ENCODE measurements at places on chromosomes 2 and 18.

GRCh38 chr18:13452871-13453680 lies 234.5 kb downstream of the LDLRAD4 start:
- DNase-seq = no peak

DNA sequence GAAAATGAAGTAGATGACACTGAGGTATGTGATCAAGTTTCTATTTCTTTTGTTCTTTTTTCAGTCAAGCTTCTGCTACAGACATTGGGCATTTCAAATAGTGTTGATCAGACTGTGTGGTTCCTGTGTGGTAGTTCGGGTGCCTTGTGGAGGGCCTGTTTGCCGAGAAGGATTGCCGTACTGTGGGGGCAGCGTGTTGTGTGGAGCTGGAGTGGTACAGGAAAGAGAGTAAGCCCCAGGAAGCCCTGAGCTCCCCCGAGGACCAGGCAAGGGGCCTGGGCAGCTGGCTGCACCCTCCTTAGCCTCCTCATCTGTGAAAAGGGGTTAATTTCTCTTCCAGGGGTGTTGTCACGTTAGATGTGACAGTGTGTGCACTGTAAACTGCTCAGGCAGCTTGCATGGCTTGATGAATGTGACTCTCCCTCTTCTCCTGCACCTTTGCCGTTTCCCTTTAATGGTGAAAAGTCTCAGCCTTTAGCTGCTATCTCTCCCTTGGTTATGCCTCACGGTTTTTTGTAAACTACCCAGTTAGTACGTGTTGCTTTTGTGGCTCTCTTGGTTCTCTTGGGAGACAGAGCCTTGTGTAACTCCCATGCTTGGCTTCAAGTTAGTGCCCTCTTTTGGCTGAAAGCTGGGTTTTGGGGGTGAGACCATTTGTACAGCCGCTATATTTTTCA lies 19.5 kb downstream of the C2orf74 start:
- no peak for DNase-seq

DNA sequence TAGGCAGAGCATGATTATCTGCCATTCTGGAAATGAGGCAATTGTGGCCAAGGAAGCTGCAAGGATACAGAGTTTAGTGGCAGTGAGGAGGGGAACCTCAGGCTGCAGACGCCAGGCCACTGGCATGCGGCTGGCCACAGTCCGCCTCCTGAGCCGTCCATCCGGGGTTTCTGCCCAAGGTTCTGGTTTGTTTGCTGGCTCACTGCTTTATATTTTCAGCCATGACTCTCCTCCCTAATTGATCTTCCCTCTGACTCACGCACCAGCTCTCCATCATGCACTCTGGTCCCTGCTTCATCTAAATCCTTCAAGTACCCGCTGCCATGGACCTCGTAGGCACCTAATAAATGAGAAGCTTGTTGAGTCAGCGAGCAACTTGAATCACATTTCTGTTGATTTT lies 107.8 kb upstream of the REV1 start:
- no peak for DNase-seq

GRCh38 chr2:23351388-23352141 lies 33.4 kb upstream of the KLHL29 start:
- peak; percentile 1 for DNase-seq

DNA sequence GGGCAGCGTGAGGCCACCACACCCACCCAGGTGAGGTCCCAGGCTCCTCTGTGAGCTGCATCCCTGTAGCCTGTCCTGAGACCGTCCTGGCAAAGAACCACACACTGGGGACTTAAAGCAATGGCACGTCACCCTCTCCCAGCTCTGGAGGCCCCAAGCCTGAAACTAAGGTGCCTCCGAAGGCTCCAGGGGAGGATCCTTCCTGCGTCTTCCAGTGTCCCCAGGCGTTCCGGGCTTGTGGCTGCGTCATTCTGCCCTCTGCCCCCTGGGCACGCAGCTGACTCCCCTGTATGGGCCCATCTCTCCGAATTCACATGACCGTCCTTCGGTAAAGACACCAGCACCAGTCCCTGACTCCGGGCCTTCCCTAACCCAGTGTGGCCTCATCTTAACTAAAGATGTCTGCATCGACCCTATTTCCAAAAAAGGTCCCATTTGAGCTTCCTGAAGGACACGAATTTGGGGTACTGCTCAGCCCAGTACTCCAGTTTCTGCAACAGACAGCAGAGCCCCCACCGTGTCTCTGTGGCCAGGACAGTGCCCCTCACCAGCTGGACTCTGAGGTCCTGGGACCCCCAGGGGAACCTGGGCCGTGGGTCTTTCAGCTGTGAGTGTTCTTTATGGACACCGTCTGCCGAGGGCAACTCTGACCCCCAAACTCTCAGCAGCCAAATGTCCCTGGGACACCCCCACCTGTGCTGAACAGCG lies 75.2 kb upstream of the CTDP1 start:
- no peak for DNase-seq

GRCh38 chr2:233690444-233690843 lies 2.2 kb upstream of the UGT1A6 start:
- DNase-seq = no peak

GRCh38 chr2:208210688-208211451 lies 21.0 kb upstream of the C2orf80 start:
- no peak for DNase-seq

- DNase-seq = no peak
Observed at GRCh38 chr2:190501231-190501630, 33.3 kb downstream of the NEMP2 start.

DNA sequence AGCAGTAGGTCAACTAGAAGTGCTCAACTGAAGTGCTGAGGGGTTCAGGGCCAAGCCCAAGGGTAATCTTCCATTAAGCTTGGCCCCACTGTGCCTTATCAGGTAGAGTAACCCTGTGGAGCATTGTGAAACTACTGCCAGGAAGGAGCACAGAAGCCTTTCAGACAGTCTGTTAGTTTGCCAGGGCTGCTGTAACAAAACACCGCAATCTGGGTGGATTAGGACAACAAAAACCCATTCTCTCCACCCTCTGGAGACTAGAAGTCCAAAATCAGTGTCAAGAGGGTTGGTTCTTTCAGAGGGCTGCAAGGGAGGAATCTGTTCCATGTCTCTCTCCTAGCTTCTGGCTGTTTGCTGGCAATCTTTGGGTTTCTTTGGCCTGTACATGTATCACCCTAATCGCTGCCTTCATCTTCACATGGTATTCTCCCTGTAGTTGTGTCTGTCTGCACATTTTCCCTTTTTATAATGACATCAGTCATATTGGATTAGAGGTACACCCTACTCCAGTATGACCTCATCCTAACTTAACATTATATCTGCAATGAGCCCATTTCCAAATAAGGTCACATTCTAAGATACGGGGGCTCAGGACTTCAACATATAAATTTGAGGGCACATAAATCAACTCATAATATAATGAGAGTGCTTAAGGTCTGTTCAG lies 21.2 kb downstream of the VIT start:
- no peak for DNase-seq

GRCh38 chr2:26633351-26633945 lies 7.7 kb downstream of the CIB4 start:
- no peak for DNase-seq

DNA sequence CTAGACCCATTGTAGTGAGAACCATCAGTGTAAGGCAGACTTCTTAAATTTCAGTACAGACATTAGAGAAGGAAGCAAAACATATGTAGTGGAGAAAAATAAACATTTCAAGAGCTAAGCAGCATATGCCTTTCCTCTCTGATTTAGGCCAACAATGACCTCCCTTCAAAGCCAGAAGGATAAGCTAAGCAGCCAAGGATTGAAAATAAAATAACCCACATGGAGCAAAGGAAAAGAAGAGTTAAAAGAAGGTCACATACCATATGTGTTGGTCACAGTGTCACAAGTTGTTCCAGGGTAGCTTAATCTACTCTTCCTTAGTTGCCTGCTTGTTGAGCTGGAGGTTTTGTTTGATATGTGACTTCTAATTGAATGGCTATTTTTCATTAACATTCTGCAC lies 15.6 kb upstream of the LAMA1 start:
- no peak for DNase-seq

DNA sequence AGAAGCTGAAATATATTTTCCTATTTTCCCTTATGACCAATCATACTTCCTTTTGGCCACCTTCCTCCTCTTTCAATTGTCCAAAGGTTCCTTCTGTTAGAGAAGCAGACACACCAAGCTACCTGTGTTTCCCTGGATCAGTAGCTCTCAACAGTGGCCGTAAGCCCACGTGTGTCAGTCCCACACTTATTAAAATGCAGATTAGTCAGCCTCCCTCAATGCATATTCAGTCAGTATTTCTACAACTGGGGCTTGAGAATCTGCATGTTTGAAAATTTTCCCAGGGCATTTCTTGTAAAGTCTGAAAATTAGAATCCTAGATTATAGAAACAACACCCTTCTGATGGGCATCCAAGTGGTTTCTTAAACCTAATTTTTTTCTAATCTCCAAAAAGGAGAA lies 54.0 kb upstream of the ITPRID2 start:
- no peak for DNase-seq

DNA sequence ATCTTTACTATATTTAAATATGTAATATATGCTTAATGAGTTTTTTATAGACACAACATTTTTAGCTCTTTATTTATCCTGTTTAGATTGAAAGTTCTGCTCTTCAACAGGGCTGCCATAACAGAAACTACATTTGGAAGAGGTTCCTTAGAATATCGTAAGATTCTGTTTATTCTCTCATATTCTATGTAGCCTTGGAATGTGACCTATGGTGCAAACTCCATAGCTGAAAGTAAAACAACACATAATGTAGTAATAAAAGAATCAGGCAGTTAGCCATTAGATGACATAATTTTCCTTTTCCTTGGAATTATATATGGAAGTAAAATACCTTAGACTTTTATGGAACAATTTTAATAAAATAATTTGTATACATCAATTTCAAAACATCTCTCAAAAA lies 91.3 kb downstream of the ZNF804A start:
- no peak for DNase-seq

- no peak for DNase-seq
Observed at GRCh38 chr2:197759013-197759412, 26.1 kb downstream of the BOLL start.

- no peak for DNase-seq
Observed at GRCh38 chr18:55427951-55428350, 160.0 kb downstream of the TCF4 start.

DNA sequence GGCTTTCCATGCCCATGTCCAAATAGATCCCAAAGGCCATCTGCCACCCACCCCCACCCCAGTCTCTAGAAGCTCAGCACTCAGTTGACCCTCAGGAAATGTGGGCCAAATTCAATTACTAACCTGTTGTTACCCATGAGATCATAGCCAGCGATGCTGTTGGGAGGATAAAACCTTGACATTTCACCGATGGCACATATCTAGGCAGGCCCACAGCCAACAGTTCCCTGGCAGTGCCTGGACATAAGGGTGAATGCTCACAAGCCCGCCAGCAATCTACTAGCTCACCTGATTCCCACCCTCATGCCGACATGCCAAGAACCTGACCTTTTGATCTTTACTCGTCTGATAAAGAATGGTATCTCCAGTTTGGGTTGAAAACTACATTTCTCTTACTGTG lies 11.8 kb upstream of the ACOXL start:
- DNase-seq = no peak

- DNase-seq = no peak
Observed at GRCh38 chr2:233112329-233112728, 52.2 kb downstream of the INPP5D start.

- no peak for DNase-seq
Observed at GRCh38 chr2:224556381-224556780, 28.8 kb downstream of the CUL3 start.

- DNase-seq = no peak
Observed at GRCh38 chr2:57278451-57278850, 768.2 kb upstream of the VRK2 start.

GRCh38 chr2:113021312-113021711 lies 16.1 kb downstream of the IL36A start:
- DNase-seq = no peak

DNA sequence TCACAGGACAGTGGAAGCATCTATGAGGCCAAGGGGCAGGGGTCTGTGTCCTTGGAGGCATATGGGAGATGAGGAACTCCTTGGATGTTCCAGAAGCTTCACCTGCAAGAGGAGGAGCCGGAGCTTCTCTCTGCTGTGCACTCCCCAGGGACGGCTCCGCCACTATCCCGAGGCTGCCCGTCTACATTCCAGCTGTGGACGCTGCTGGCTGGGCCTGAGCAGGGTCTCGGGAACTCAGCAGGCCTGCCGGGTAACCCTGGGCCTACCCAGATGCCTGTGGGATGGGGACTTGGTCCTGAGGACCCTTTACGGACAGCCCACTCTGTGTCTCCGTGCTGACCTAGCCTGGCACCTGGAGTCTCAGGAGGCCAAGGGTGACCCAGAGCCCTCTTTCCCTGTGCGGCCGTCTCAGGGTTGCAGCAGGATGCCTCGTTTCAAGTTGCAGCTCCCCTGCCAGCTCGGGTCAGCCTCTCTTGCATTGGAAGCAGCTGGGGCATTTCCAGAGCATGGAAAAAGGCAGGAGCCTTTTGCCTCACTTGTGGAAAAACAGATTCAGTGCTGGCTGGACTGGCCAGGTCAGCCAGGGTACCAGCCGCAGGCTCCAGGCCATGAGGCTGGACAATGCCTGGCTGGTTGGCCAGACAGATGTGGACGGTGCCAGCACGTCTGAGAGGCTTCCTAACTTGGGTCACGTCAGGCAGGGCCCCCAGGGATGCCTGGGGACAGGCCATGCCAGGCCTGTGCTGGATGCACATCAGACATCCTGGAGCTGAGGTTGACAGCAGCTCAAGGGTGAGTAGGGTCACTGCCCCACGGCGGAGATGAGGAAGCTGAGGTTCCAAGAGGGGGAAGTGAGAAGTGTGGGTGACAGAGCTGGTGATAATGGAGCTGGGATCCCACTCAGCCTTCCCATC lies 41.5 kb downstream of the SCTR start:
- no peak for DNase-seq

- no peak for DNase-seq
Observed at GRCh38 chr18:75173125-75173432, 35.9 kb downstream of the PTGR3 start.

DNA sequence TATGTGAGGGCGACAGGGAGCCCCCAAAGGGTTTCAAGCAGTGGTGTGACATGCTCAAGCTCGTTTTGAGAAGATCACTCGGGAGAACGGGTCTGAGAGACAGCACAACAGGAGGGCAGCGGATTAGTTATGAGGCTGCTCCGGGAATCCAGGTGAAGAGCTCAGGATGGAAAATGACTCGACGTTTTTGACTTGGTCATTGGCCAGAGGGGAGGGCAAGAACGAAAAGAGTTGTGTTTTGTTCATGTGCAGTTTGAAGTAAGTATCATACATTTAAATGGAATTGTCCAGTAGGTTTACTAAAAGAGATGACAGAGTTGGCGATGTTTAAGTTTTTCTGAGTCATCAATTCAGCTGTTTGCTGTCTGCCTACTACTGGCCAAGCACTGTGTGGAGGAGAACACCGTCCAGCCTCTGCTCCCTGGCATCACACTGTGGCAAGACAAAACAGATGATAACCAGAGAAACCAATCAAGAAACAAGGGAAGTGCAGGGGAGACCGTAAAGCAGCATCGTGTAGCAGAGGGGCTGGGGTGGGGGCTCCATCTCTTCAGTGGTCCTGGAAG lies 25.3 kb upstream of the ANXA4 start:
- no peak for DNase-seq

Measured in activated T-helper 1 cell treated with Interleukin-2 at 50 U/mL for 16 hours (primary cell).